ENCODE measurements at places on chromosomes 12 and 14. TPM values are rescaled to one million over a fixed set of nuclear protein-coding genes. Genes with fewer than 3 reads are reported as not detected.

Gene RFX4
- 25.9 TPM for total RNA-seq

Gene TMCC3
- total RNA-seq = 14.2 TPM

Gene PAPLN
- 5.7 TPM for total RNA-seq

Gene SLC16A7
- 19.9 TPM for total RNA-seq

Gene CLECL1
- not detected for total RNA-seq

Gene P2RX4
- total RNA-seq = 9.4 TPM

Gene PRIM1
- total RNA-seq = 27.9 TPM

Gene PPP1R13B
- 15.6 TPM for total RNA-seq

DNA sequence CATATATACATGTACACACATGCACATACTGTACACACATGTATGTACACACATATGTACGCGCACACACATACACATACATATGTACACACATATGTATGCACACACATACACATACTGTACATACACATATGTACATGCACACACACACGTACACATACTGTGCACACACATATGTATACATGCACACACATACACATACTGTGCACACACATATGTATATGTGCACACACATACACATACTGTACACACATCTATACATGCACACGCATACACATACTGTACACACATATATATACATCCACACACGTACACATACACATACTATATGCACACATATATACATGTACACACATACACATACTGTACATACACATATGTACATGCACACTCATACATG, 119.4 kb downstream of the ZFP36L1 start:
- no peak for DNase-seq

- no peak for DNase-seq
Measured at GRCh38 chr12:107845226-107845979, 70.9 kb downstream of the ASCL4 start.

DNA sequence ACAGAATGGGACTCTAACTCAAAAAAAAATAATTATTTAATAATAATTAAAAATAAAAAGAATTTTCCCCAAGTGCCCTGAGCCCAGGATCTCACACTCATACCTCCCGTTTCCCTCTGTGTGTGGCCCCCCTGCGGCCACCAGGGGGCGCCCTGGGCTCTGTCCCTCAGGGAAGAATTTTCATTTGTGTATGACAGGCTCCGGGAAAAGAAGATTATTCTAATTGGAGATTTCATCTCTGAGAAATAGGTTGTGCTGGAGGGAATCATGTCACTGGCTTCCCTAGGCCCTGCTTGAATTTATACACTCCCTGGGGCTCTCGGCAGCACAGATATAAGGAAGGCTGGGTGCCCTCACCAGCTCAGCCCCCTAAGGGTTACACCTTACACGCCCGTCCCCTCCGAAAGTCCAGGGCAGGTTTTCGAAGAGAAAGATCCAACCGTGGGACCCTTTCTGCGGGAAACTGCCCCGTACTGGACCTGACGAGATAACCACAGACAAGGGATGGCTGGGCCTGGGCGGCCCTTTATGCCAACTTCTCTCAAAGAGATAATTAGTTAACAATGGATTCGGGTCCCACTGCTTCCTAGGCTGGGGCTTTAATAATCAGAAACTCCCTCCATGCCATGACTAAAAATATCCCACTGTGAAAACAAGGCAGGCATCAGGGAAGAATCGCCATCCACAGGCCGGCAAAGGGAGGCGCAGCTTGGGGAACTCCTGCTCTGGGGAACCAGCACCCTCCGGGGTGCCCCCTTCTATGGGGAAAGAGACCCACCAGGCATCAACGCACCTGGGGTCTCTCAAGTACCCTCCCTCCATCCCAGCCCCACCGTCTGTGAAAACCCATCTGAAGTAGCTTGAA, 80.7 kb downstream of the KDM2B start:
- peak; percentile 88 for DNase-seq

GRCh38 chr14:102738373-102739189, 38.7 kb upstream of the TRAF3 start:
- no peak for DNase-seq

DNA sequence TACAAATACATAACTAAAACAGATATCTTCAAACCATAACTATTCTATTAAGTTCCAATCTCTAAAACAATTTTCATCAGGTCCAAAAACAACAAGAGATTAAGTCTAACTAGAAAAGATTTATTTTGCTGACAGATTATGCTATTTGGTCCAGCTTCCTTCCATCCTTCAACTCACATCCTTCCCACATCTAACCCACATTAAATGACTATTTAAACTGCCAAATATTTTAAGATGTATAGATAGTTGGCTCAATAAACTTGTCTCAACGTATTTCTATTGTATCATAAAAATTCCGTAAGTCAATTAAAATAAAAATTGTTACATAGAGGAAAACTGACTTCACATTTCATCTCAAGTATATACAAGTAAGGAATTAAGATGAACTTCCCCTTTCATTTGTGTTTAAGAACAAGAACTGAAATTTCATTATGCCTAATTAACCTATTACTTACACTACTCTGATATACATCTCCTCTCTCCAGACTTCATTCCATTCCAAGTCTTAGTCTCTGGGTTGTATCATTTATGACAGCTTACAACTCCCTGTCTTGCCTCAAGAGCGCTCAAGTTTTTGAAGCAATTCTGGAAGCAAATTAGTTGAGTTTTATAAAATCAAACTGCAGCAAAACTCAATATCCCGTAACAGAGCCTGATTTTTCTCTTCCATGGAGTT, 25.4 kb downstream of the PAWR start:
- DNase-seq = no peak

- no peak for DNase-seq
Measured at GRCh38 chr12:82027612-82028011, 268.5 kb upstream of the PPFIA2 start.

- no peak for DNase-seq
Measured at GRCh38 chr12:45671254-45671653, 58.3 kb upstream of the ARID2 start.

DNA sequence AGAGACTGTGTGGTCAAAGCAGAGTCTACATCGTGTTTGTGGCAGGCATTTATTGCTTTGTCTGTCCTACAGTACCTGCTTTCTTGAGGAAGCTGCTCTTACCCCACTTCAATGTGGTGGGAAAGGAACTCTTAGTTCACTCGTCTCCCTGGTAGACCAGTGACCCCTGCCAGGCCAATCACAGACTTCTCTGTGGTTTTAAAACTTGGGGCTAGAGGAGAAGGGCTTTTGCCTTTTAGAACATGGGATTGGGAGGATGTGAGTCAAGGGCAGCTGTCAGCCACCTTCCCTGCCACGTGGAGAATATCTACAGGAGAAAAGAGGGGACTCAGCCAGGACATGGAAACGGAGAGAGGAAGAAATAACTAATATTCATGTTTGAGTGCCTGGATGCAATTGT, 36.8 kb upstream of the TMED10 start:
- DNase-seq = no peak

DNA sequence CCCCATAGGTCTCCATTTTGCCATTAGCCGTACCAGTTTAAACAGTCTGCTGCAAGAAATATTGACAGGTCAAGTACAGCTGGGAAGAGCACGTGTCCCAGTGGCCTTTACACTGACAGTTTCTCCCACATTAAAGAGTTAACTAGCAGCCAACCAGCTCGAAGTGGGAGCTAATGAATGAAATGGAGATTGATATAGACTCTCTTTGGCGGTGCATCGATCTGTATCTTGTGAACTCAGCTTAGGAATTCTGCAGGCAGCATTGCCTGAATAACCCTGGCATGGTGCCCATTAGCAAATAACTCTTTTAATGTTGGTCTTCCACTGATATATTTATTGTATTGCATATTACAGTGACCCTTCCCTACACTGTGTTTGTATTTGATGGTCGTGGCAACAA, 319.4 kb downstream of the EGLN3 start:
- no peak for DNase-seq

Measured in cerebellum (tissue), 4 donors.